ENCODE measurements at places on chromosomes 16 and 17.

DNA sequence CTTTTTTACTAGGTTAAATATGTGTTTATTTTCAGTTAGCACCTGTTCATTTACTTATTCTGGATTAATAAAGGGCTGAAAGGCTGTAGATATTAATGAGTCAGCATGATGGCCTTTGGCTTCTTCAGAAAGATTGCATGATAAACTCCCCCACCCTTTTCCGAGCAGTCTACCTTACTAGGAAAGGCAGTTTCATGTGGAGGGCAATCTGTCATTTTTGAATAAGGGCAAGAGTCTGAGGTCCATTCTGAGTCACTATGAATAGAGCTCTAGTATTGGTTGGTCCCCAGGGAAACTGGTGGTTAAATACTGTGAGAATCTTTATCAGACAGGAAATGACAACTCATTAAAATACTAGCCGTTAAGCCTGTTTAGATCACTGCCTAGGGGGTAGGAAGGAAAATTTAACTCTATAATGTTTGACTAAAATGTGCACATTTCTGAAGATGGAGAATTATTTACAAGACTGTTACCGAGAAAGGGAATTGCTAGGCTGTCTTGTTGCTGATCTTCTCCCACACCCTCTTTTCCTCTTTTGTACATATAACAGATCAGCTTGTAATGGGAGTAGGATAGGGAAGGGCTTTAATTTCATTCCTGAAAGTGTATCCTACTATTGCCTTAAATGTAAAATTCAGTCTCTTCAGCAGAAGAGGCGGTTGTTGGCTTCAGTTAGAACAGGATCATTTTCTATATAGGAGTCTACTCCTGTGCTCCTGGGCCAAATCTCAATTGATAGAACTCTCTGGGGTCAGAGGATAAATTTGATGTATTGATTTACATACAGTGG is 63.3 kb downstream of the TUBD1 start:
- peak; percentile 93 for DNase-seq

- DNase-seq, result no peak
These were observed 278.3 kb upstream of the ZFHX3 start for GRCh38 chr16:73326221-73326620.

GRCh38 chr17:73288534-73289302 is 23.1 kb downstream of the CDC42EP4 start:
- no peak for DNase-seq

GRCh38 chr17:71938340-71939010 is 182.3 kb upstream of the SOX9 start:
- DNase-seq, result no peak

- no peak for DNase-seq
These were observed 1.4 kb downstream of the CUEDC1 start for GRCh38 chr17:57953705-57954396.

DNA sequence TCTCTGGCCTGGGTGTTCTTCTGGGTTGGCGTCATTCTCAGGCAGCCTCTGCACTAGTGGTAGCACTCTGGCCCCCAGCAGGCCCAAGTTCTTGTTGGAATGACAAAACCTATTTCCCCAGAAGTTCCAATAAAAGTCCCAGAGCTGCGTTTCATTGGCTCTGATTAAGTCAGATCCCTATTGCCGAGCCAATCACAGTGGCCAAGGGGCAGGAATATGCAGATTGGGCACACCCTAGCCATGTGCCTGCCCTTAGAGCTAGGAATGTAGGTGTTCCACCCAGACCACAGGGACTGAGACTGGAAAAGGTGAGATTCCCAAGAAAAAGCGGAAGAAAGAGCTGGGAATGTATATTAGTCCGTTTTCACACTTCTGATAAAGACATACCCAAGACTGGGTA is 44.9 kb upstream of the POLR3E start:
- DNase-seq, result no peak

GRCh38 chr17:67093348-67093747 is 49.0 kb downstream of the CACNG1 start:
- DNase-seq, result no peak

DNA sequence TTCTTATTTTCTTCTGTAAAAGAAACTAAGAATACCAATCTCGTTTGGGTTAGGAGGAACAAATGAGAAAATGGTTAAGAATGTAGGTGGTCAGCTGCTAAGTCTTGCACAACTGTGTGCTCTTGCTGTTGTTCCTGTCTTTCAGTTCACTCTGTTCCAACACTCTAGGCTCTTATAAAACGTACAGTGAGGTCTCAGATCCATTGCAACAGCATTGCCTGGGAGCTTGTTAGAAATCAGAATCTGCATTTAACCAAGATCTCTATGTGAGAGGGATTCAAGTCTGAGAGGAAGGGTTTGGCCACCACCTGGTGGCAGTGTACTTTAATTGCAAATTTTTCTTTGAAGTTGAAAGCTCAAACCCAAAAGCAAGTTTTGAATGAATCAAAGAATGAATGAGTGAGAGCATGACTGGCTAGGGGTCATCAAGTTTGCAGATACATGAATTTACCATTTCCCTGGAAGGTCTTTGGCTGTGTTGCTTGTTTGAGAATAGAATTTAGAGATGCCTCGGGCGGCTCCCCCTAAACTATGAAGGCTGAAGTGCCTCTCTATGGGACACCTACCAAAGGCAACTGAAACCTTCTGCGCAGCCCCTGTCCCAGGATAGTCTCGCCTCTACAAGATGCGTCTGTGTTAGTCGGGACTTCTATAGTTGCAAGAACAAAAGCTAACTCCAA is 2.5 kb downstream of the ALOX15B start:
- peak; percentile 88 for DNase-seq

- peak; percentile 57 for DNase-seq
These were observed 37.4 kb downstream of the COX4I1 start for GRCh38 chr16:85836706-85837582.

DNA sequence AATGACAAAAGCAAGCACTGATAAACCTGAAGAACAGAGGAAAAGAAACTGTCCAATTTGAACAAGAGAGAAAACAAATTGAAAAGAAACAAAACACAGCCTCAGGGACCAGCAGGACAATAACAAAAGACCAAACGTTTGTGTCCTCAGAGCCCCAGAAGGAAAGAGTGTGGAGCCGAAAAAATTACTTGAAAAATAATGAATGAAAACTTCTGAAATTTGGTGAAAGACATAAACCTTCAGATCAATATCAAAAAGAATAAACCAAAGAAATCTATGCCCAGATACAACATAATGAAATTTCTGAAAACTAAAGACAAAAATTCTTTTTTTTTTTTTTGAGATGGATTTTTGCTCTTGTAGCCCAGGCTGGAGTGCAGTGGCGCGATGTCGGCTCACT is 45.6 kb downstream of the CCDC57 start:
- no peak for DNase-seq

DNA sequence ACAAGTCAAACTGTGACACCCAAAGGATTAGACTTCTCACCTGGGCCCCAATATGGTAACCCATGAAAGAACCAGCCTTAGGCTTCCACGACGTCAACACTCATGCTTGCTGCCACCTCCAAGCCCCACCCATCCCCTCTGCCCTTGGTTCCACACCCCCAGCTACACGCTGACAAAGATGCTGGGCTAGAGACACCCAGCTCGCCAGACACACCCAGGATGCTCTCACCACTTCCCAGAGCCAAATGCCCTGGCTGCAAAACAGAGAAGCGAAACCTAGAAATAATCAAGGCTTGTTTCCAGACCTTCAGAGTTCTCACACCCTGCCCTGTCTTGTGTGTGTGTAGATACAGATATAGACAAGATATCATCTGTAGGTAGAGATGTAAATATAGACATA is 26.0 kb upstream of the ADCY9 start:
- DNase-seq, result peak; percentile 96

GRCh38 chr16:23501291-23501690 is 9.0 kb downstream of the GGA2 start:
- DNase-seq, result no peak

- no peak for DNase-seq
These were observed 25.9 kb downstream of the IRX6 start for GRCh38 chr16:55349867-55350266.

DNA sequence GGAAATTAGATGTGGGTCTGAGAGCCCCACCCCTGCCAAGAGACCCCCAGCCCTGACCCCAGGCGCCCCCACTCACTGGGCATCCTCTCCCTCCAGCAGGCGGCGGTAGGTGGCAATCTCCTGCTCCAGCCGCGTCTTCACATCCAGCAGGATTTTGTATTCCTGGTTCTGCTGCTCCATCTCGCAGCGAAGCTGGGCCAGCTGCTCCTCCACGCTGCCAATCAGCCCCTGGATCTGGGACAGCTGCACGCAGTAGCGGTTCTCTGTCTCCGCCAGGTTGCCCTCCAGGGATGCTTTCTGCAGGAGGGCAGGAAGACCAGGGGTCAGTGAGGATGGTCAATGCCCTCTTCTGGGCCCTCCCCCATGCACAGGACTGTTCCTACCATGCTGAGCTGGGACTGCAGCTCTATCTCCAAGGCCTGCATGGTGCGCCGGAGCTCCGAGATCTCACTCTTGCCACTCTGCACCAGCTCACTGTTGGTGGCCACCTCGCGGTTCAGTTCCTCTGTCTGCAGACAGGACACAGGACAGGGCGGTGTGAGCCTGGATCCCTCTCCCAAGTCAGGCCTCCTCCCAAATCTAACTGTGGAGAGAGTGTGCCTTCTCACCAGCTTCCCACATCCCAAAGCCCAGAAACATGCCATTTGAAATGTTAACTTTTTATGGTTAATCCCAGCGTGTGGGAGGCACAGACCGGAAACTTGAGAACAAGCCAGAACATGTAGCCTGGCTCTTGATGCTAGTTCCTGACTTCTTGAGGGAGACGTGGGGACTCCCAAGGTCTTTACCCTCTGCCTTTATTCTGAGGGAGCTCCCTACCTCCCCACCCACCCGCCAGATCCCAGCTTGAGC is 3.6 kb downstream of the KRT17 start:
- no peak for DNase-seq

DNA sequence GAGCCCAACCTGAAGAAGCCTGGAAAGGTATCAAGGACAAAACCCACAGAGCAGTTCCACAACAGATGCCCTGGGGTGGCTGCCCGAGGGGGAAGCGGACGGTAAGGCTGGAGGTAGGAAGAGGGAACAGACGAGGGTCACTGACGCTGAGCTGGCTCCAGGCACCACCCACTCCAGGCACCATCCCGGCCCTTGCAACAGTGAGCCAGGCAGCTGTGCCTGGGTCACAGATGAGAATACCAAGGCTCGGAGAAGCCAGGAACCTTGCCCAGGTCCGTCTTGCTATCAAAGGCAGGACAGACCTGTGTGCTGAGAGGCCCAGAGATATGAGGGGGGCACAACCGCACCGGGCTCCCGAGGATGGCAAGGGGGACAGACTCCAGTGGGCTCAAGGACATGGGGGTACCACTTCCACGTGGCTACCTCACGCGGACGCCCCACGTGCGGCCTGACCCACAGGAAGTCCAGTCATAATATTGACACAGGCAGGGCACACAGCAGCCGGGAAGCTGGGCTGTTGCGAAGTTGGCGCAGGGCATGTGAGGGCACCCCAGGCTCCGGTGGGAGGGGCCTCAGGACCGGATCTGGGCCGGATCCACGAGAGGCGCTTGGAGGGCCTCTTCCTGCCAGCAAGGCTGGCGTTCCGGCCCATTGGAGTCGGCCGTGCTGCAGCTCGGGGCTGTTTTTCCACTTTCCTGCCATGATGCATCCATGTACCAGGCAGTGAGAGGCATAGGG is 29.9 kb downstream of the PEMT start:
- no peak for DNase-seq

DNA sequence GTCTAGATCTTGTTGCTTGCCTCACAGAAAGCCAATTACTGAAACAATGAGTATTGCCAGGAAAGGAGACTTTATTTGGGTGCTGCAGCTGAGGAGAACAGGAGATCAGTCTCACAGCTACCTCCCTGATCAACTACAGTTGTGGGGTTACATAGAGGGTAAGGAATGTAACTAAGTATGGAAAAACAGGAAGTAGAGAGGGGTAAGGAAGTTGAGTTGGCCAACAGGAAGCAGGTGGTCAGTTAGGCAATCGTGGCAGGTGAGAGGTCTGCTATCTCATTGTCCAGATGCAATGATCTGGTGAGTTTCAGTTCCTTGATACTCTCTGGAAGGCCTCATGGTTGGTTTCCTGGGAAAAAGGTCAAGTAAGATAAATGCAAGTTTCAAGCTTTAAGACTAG is 333.1 kb upstream of the GOT2 start:
- DNase-seq, result peak; percentile 99

GRCh38 chr17:46732754-46733398 is 85.6 kb downstream of the WNT3 start:
- DNase-seq, result no peak

GRCh38 chr16:72236866-72237265 is 64.9 kb upstream of the PMFBP1 start:
- DNase-seq, result no peak

DNA sequence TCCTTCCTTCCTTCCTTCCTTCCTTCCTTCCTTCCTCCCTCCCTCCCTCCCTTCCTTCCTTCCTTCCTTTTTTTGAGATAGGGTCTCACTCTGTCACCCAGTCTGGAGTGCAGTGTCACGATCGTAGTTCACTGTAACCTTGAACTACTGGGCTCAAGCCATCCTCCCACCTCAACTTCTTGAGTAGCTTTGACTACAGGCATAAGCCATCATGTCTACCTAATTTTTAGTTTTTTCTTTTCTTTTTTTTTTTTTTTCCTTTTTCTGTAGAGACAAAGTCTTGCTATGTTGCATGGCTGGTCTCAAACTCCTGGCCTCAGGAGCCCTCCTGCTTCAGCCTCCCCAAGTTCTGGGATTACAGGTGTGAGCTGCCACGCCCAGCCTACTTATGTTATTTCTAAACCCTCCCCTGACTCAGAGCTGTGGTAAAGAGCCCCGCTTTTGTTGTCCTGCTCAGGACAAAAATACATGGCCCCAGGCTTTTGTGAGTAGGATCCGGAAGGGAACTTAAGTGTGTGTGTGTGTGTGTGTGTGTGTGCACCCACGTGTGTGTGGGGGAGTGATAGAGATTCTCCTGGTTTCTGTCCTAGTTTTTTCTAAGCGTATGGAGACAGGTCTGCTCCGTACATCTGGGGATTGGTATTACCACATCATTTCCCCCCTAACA is 67.1 kb downstream of the PRKCB start:
- DNase-seq, result peak; percentile 42

GRCh38 chr17:4696437-4696805 is 7.5 kb downstream of the PELP1 start:
- DNase-seq, result peak; percentile 54

- DNase-seq, result no peak
These were observed 3.5 kb upstream of the ACSM3 start for GRCh38 chr16:20760346-20760745.

- no peak for DNase-seq
These were observed 15.1 kb downstream of the ANKFY1 start for GRCh38 chr17:4248504-4249277.

DNA sequence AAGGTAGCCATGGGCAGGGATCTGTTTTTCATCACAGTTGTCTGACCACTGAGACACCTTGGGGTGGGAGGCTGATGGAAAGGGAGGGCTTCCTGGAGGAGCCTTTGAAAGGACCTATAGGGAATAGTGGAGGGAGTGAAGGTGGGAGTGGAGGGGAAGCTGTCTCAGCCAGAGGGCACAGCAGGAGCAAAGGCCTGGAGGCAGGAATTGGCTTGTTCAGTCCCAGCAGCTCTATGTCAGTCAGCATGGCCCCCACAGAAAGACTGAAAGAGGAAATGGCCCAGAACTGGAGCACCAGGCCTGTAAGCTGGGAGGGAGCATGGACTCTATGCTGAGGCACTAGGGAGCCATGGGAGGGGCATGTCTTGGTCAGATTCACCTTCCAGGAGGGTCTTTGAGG is 12.8 kb upstream of the CBFB start:
- DNase-seq, result peak; percentile 27

Measured in MV-4-11 (cell line).